ENCODE measurements at places on chromosomes 13 and 19.

DNA sequence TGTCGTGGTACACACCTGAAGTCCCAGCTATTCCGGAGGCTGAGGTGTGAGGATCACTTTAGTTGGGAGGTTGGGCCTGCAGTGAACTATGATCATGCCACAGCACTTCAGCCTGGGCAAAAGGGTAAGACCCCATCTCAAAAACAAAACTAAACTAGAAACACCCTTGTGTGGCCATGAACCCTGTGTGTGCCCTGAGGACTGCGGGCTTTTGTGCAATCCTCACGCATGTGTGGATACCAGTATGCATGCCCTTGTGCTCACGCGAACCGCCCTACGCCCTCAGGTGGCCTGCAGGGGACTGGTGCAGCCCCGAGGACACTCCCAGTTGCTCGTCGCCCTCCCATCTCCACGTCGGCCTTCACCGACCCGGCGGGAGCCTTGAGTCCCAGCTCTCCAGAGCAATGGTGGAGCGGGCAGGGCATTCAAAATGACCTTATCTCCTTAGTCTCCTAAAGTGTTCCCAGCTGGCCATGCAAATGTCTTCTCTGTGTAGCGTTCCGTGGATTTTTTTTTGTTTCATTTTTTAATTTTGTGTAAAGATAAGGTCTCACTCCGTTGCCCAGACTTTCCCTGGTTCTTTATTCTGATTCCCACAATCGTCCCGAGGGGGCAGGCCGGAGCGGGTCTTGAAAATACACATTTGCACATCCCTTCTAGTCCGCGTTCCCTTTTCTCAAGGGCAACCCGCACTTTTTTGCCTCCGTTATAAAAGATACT is 868 bp upstream of the EGLN2 start:
- peak; percentile 81 for DNase-seq

DNA sequence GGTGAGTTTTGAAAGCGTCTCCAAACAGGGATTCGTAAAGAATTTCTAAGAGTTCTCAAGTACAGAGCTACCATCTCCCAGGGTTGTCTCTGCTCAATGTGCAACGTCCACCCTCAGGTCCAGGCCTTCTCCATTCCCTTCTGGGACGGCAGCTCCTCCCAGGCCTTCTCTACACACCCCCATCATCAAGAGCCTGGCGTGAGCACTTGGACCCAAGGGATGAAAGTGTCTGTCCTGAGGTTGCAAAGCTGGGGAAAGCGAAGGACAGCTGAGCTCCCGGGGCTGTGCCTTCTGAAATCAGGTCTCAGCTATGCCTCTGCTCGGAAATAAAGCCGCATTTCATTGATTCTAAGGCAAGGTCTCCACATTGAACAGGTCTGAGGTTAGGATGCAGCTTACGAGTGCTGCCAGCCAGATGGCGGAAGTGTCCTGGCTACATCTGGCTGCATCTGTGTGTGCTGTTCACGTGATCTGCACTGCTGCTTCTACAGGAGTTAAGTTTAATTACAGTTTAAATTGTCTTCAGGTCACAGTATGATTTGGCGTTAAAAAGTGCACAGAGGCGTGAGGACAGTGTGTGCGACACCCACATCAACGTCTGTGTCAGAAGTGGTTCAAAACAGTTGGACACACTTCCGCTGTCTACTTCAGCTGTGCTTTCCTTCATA is 27.0 kb upstream of the MIER2 start:
- DNase-seq = peak; percentile 28

GRCh38 chr19:47446534-47447469 is 24.9 kb downstream of the SLC8A2 start:
- DNase-seq = peak; percentile 21

DNA sequence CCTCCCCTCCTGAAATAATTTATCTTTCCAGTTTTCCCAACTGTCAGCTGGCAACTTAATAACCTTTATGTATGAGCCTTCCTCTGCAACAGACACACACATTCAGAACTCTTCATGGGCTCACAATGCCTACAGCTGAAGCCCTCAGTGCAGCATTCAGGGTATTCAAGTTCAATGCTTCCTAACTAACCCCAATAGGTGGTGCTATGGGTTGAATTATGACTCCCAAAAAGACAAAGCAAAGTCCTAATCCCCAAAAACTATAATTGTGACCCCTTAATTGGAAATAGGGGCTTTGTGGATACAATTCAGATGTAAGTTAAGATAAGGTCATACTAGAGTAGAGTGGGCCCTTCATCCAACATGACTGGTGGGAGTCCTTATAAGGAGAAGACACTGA is 202.2 kb downstream of the SUCLA2 start:
- DNase-seq = peak; percentile 51

DNA sequence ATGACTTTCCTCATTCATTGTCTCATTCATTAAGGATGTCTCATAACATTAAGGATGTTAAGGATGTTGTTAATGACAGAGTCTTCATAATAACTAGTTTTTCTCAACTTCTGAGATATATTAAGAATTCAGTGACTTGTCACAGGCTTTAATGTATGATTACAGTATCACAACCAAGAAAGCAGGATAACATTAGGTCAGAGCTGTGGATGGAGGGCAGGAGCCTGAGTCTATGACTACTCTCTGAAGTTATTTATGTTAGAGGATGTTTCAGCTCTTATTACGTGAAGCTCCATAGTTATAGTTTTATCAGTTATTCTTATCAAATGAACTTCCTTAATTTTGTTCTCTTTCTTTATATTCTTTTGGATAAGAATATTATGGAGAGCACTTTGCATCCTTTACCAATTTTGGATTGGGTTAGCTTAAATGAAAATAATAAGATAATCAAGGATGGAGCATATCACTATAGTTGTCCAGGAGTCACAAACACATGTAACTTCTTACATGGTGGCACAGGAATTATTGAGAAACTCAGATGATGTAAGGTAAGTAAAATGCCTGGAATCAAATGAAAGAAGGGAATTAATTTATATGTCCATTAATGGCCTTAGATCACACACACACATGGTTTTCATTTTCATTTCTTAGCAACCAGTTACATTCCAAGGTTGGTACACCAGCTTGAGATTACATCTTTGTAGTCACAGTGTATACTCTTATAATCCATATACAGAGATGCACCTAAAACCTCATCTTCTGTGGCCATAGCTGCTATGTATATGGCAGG is 57.0 kb downstream of the SLC10A2 start:
- DNase-seq = no peak

GRCh38 chr19:41993612-41994483 is at the start of gene ATP1A3:
TSS of gene ATP1A3 (minus strand) at chr19:41994230. CDS start at chr19:41994076, 154 bp downstream.
- peak; percentile 81 for DNase-seq

DNA sequence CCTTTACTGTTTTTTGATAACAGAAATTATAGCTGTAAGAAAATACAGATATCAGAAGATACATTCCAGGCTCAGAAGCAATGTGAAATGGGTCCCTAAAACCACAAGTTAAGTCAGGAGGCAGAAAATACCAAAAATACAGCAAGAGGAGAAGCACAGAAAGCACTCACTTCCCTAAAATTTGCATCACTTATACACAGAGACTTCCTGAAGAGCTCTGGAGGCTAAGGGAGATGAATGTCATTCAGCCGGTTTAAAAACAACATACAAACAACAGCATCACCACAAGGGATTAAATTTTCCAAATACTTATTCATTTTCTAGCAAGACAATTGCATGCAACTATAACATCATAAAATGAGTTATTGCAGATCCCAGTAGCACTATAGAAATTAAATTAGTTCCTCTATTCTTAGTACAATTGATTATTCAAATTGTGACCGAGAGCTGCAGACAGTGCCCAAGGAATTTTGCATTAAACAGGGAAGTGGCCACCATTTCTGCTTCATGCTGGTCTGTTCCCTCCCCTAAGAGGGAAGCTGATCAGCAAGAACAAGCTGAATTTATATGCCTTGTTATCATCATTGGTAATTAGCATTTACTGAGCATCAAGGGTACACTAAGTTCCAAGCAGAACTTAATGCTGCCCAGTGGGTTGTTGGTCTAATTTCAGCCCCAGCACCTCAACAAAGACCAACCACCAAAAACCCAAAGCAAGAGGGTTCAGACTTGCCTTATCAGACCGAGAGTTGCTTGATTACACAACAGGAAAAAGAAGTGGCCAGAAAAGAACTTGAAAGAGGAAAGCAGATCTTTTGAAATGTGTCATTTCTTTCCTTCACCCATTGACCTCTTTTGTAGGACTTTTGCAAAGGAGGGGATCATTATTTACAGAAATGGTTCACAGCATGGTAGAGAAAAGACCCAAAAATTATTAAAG is 140.7 kb downstream of the KCTD12 start:
- DNase-seq = no peak

DNA sequence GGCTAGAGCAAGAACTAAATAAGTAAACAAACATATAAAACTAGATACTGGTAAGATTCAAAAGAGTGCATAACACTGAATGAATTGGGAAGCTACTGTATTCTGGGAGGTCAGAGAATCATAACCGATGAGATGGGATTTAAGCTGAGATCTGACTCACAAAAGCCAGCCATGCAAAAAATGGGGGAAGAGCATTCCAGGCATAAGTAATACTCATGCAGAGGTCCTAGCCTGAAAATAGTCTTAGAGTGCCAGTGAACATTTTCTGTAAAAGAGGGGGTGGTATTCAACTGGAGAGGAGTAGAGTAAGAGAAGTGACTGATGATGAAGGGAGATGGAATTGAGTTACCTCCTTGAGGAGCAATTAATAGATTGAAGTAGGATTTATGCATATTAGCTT is 872.0 kb upstream of the GPC6 start:
- DNase-seq = no peak

GRCh38 chr13:73090823-73091187 is 32.0 kb downstream of the KLF5 start:
- DNase-seq = no peak

DNA sequence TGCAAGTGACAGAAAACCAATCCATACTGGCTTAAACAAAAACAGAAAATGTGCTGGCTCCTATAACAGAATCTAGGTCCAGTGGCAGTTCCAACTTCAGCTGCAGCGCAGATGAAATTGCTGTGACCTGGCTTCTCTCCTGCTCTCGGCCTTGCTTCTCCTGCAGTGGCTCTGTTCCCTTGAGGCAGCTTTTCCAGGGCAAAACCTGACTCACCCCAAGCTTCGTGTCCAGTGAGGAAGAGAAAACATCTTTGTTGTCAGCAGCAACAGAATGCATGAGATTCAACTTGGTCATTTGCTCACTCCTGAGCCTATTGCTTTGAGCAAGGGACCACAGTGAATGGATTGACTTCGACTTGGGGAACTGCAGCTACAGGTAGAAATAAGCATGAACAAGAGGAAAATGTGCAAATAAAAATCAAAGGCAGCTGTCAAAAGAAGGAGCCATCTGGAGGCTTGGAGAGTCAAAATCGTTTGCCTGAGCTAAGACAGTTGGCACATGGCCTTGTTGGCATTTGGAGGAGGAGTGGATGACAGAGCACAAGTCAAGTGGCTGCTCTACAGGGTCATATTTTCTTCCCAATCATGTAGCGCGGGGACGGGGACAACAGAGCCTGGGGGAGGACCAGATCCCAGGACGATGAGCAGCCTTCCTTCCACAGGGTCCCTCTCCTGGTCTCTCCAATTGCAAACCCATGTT is 523.4 kb downstream of the FGF9 start:
- DNase-seq = peak; percentile 30

Measured in GM23248 (cell line).